ENCODE measurements at places on chromosomes 11 and 22.

DNA sequence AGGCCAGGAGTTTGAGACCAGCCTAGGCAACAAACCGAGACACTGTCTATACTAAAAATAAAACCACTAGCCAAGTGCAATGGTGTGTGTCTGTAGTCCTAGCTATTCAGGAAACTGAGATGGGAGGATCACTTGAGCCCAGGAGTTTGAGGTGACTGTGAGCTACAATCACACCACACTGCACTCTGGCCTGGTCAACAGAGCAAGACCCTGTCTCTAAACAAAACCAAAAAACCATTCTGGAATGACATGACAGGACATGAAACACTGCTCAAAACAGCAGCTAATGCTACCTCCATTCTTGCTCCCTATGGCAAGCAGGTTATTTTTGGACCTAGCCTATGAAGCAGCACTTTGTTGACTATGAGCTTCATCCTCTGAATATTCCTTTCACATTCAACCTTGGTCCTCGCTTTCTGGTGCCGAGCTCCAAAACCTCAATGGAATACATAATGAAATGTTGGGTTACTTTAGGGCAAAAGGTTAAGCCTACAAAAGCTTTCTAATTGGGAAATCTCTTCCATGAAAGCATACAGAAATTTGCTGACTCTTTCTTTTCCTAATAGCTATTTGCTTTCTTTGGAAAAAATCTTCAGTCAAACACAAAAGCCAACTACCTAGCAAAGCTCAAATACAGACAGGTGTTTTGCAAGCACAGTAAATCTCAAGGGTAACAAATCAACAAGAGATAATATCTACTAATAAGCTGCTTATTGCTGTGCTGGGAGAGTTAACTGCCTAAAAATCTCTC lies 21.1 kb downstream of the SIK3 start:
- DNase-seq = no peak

GRCh38 chr11:518463-519202 lies 11.6 kb upstream of the RNH1 start:
- peak; percentile 79 for DNase-seq

DNA sequence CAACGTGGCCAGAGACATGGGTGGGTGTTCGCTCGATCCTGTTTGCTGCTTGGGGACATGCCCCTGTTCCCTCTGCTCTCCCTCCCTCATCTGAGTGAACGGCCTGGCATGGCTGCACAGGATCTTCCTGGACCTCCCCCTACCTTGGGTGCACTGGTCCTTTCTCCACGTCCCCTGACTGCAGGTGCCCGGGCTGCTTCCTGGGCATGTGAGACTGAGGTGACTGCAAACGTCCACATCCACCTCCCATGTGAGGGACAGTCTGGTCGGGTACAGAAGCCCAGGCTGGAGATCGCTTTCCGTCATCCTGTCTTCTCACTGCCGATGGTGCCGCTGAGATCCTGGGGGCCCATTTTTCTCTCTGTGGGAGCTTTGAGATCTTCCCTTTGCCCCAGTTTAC lies 11.8 kb downstream of the SULT4A1 start:
- DNase-seq = no peak

DNA sequence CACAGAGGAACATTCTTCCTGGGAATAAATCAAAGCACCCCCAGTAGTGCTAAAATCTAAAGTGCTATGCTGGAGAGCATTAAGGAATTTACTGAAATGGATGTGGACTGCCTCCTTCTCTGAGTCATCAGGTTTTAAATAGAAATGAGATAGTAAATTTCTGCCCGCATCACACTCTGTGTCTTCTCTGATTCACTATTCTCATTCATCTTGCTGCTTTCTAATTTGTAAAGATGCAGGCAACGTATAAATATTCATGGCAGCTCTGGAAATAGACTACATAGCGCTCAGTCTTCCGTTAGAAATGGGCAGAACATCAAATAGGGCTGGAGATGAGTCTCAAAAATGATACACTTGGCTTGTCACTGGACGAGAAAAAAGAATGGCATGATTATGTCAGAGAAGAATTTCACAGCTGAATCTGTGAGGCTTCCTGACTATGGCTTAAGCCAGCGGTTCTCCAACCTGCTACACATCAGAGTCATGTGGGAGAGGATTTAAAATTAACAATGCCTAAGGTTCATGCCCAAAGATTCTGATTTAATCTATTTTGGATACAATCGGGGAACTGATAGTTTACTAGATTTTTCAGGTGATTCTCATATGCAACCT lies 178.2 kb downstream of the LRRC4C start:
- DNase-seq = no peak

DNA sequence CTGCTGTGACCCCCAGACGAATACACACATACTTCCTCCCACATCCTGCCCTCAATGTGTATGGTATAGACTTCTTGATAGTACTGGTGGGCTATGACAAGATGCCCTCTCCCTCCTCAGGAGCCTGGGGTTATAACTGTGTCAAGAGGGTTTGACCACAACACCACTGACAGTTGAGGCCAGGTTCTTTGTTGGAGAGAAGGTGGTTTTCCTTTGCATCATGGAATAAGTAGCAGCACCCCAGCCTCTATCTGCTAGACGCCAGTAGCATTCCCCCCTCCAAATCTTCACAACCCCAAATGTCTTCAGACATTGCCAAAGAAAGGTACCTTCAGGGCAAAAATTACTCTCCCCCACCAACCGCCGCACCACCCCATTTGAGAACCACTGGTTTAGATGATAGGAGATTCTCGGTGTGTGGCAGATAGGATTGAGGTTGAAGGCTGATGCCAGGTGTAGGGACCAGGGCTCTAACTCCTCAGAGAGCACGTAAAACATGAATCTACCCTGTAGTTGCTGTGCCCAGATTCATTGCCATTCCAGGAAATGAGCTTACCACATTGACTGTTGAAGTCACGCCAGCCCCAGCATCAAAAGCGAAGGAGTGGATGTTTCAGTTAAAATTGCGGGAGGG lies 5.5 kb upstream of the MYO18B start:
- DNase-seq = no peak

- DNase-seq = no peak
These were observed 33.1 kb upstream of the CBX7 start for GRCh38 chr22:39185601-39186012.

DNA sequence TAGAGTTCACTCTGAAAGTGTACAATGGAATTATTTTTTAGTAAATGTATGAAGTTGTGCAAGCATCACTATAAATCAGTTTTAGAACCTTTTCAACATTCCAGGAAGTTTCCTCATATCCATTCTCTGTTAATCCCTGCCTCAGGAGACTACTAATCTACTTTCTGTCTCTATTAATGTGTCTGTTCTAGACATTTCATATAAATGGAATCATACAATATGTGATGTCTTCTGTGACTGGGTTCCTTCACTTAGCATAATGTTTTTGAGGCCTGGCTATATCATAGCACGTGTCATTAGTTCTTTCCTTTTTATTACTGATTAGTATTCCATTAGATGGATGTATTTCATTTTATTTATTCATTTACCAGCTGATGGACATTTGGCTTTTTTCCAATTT lies 17.1 kb downstream of the SYT9 start:
- DNase-seq = no peak

DNA sequence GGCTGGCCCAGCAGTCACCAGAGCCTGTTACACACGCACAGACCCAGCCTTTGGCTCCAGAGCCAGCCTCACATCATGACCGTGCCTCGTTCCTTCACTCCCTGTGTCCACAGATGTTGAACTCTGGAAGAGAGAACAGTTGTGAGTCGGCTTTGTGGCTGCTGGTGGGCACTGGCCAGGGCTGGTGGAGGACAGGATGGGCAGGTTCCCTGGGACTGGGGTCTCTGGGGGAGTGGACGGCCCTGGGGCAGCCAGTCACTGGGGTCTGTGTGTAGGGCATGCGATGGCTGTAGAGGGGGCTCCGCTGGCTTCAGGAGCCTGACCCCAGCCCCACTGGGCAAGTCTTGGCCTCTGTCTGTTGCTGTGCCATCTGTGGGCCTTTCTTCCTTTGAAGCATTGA lies 1070.1 kb downstream of the BRD1 start:
- no peak for DNase-seq

GRCh38 chr22:47209547-47210023 lies 447.1 kb downstream of the TBC1D22A start:
- DNase-seq = no peak

DNA sequence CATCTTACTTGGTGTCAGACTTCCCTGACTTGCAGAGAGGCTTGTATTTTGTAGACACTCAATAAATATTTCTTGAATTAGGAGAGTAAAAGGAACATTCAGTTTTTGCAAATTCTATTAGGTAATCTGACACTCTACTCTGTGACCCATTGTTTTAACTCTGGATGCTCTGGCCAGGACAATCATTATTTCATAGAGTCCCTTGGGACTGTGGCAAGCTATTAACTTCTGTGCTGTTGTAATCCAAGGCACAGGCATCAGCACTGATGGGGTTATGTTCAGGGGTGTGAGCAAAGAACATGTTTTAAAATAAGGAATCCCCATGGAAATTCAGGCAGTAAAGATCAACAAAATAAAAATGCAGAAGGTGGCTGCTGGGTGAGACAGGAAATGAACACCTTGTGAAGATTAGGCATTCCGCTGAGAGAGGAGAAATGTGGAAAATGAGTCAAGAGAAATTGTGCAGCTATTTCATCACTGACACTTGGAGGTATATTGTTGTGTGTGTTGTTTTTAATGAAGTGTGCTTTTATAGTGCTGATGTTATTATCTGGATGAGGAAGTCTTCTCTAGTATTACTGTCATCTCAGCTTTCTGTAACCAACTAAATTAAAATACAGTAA lies 175.2 kb downstream of the WNT11 start:
- DNase-seq = no peak

GRCh38 chr11:2521733-2522630 lies 77.2 kb downstream of the KCNQ1 start:
- DNase-seq = no peak

GRCh38 chr11:794013-794765 lies 3.9 kb downstream of the SLC25A22 start:
- no peak for DNase-seq

DNA sequence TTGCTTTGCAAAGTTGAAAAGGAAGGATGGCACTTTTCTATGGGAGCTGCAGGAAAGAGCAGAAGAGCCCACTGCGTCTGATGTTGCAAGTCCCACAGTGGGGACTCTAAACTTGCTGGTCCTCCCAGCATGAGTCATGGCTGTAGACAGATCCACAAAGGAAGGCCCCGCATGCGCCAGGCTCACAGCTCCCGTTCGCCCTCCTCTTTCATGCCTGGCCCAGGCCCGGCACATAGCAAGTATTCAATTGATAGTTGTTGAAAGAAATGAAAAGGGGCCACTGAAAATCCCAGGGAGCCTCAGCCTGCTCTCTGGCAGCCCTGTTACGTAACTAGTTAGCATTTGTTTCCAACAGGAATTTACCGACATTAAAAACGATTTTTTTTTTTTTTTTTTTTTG lies 18.9 kb downstream of the AP1B1 start:
- DNase-seq = no peak

DNA sequence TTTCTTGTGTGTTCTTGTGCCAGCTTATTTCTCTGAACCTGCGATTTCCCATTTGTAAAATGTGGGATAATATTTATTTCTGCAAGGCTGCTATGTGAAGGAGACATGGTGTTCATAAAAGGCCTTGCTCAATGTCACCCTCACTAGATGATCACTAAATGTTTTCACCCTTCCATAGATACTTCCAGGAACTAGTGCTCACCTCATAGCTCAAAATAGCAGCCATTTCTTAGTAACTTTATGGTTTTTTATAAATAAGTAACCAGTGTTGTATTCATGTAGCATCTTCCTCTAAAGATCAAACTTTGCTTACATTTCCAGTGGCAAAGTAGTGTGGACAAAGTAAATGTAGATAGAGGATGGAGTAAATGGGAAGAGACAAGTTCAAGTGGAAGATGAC lies 23.8 kb downstream of the SYTL2 start:
- DNase-seq = no peak

DNA sequence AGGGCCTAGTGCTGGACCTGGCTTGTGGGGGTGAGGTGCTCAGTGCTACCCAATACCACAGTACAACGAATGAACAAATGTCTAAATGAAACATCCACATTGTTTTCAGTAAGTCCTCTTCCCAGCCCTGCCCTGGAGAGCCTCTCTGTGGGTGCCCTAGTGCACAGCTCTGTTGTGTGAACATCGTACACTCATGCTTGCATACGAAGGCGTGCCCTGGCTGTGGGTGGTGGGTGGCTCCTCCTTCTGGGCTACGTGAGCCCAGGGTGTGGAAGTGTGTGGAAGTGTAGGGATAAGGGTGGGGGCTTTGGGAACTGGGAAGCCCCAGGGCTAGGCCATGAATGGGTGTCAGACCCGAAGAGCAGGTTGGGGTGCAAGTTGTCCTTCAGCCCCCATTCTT lies 592 bp upstream of the NLRX1 start:
- DNase-seq = no peak

GRCh38 chr11:92866679-92867282 lies 102.7 kb upstream of the MTNR1B start:
- no peak for DNase-seq

- DNase-seq = no peak
These were observed 7.7 kb downstream of the LIF start for GRCh38 chr22:30238661-30239487.

DNA sequence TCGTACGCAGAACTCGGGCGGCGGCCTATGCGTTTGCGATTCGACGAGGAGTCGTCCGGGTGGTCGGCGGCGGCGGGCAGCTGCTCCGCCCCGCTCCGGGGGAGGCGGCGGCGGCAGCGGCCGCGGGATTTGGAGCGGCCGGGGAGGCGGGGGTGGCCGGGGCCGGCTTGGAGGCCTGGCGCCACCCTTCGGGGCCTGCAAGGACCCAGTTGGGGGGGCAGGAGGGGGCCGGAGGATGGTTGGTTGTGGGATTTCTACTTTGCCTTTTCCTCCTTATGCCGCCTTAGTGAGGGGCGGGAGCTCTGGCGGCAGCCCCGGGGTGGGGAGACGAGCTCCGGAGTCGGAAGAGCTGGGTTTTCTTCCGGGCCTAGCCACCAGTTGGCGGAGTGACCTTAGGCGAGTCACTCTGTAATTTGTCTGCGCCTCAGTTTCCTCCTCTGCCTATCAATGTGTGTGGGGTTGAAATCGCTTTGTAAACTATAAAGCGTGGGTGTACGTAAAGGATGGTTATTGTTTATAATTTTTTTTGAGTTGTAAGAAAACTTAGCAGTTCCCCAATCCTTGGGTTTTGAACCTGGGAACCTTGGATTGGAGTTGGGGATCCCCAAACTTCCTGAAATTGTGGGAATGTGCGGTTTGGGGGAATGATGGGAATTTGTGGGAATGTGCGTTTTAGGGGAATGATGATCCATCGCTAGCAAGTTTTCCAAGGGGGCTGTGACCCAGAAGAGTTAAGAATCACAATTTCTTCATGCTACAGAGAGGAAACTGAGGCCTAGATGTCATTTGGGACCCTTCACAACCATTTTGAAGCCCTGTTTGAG lies 679 bp downstream of the TUG1 start:
- no peak for DNase-seq

DNA sequence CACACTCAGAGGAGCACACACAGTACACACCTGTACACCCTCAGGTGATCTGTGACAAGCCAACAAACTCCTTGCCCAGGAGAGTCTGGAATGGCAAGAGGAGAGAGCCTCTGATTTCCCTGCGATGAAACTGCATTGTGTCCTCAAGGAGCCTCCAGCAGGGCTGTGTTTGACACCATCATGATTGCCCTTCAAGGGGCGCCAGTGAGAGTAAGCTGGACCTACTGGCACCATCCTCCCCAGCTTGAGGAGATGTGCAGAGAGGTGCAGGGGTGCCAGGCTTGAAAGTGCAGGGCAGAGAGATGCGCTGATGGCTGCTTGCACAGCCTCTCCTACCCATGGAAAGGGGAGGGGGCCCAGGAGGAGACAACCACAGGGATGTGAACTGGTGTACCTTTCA lies 188.8 kb upstream of the CADM1 start:
- DNase-seq = no peak

- DNase-seq = no peak
These were observed 790.0 kb upstream of the KIRREL3 start for GRCh38 chr11:127790592-127790991.

- DNase-seq = no peak
These were observed 7.5 kb downstream of the MALAT1 start for GRCh38 chr11:65506290-65506771.

All from stimulated activated CD4-positive, alpha-beta T cell treated with anti-CD3 and anti-CD28 coated beads, Interleukin-1b, Interleukin-23, amount 100 ng/mL, for 1 hour (primary cell).